ENCODE measurements at places on chromosomes 5 and 9. TPM values are rescaled to one million over a fixed set of nuclear protein-coding genes. Genes with fewer than 3 reads are reported as not detected.

GRCh38 chr9:98318834-98319478, 63.5 kb upstream of the TBC1D2 start:
- DNase-seq = no peak

DNA sequence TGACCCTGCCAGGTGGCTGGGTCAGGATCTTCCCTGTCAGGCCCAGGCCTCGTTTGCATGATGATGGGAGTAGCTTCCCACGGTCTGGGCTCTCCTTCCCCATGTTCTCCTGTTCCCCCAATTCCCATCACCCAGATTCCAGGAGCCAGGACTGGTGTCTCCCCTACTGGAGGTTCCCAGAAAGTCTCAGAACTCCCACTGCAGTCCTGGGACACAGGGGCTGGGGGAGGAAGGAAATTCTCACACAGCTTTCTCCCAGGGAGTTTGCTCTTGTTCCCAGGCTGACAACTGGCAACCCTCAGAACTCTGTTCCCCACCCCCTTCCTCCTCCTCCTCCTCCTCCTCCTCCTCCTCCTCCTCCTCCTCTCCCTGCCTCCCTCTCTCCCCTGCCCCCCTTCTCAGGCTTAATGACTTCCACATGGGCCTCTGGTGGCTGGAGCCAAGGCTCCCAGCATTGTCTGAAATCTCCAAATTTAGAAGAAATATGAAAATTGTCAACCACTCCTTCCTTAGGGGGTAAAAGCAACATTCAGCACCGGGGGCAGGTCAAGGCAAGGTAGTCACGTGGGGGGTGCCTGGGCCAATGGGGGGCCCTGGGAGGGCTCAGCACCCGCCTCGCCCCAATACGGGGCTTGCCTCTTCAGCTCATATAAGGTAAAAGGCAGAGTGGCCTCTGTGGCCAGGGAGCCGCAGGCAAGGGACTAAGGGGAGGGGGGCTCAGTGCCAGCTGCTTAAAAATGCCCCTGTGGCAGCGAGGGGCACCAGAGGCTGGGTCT, 27.3 kb upstream of the IL17B start:
- DNase-seq = no peak

DNA sequence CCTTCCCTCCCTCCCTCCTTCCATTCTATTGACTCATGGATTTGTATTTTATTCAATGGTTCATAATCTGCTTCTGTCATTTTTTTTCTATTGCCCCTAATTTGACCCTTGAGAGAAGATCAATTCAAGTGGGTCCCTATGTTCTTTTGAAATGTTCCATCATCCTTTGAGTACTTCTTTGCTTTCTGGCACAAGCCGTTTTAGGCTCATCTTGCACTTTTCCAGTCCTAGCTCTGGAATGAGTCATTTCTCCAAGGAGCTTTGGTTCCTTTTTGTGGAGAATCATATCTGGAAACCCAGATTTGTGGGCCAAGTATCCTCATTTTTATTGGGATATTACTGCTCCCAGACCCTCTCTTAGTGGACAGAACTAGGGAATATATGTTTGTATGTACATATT, 126.8 kb upstream of the PTPN3 start:
- no peak for DNase-seq

- no peak for DNase-seq
Observed at GRCh38 chr9:119986713-119987112, 593.3 kb downstream of the CDK5RAP2 start.

DNA sequence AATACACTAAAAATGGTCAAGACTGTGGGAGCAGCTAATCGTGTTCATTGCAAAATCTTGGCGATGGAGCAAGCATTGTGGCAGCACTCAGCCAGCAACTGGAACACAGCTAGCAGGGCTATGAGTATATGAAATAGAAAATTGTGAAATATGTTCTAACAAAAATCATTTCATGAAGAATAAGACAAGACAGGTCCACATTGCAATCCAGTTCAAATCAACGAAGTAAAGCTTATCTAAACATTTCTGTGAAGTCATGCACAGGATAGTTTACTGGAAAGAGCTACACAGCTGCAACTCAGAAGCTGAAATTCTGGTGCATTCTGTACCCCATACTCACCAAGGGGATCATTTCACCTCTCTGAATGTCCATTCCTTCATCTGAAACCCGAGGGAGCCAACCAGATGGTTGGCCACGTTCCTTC, 5.3 kb upstream of the NFIL3 start:
- no peak for DNase-seq

DNA sequence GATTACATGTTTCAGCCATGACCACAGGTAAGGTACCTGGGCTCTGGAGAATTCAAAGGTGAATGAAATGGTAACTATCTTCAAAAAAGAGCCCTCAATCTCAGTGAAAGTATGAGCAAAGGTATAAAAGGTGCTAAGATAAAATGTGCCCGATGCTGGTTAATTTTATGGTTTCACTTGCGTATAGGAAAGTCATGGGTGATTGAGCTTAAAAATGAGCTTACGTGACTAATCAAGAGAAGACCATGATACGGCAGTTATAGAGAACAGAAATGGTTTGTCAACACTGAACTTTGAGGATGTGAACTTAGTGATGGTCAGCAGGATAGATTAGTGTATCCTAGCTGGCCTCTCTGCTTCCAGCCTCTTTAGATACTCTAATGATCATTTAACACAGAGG, 320.1 kb downstream of the DEPDC1B start:
- DNase-seq = no peak

DNA sequence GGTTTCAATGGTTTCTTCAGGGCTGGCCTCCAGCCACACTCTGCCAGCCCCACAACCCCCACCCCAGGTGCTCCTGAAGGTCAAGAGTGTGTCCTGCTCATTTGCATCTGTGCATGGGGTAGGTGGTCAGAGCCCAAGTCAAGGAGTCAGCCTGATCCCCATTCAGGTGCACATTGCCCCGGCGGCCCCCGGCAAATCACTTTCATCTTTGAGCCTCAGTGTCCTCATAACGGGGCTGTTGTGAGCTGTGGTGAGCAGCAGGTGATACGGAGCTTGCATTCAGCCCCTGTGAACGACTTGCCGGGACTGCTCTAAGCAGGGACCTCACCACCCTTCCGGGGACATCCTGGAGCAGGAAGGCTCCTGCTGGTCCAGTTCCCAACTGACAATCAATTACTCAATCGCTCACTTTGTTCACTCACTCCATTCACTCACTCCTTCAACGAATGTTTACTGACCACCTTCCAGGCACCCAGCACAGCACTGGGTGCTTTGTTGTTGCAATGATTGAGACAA, 93.2 kb upstream of the CPEB4 start:
- DNase-seq = no peak

GRCh38 chr5:569358-569867, 42.7 kb upstream of the CEP72 start:
- no peak for DNase-seq

GRCh38 chr5:59177644-59178043, 594.8 kb downstream of the RAB3C start:
- DNase-seq = no peak

DNA sequence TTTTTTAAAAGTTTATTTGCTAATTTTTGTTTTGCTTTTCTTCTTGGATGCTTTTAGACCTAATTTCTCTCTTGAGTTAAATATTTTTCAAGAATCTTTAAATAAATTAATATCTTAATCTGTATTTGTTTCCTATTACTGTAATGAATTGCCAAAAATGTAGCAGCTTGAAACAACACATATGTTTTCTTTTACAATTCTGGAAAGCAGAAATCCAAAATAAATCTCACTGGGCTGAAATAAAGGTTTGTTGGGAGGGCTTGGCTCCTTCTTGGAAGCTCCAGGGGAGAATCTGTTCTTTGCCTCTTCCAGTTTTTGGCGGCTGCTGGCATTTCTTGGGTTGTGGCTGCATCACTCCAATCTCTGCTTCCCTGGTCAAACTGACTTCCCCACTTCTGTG, 658.1 kb upstream of the ARRDC3 start:
- no peak for DNase-seq

GRCh38 chr9:129553277-129553676, 67.6 kb downstream of the C9orf50 start:
- no peak for DNase-seq

DNA sequence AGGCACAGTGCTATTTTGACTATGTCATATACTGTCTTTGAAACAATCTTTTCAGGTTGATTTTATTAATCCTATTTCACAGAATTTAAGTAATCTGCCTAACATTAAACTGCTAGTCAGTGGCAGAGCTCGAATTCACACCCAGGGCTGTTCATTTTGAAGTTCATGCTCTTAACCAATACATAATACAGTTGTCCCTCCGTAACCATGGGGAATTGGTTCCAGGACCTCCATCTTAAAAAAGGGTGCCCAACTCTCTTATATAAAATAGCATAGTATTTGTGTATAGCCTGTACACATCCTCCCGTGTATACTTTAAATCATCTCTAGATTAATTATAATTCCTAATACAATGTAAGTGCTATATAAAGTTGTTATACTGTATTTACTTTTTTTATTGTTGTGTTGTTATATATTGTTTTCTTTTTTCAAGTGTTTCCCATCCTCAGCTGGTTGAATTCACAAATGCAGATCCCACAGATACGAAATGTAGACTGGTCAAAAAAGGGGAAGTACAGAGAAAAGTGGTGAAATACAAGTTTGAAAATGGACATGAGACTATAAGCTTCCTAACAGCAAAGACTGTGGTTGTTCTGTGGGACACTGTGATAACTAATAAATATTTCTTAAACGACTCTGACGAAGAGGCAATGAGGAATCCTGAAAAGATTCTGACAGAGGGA, 18.3 kb downstream of the RFX3 start:
- DNase-seq = no peak

DNA sequence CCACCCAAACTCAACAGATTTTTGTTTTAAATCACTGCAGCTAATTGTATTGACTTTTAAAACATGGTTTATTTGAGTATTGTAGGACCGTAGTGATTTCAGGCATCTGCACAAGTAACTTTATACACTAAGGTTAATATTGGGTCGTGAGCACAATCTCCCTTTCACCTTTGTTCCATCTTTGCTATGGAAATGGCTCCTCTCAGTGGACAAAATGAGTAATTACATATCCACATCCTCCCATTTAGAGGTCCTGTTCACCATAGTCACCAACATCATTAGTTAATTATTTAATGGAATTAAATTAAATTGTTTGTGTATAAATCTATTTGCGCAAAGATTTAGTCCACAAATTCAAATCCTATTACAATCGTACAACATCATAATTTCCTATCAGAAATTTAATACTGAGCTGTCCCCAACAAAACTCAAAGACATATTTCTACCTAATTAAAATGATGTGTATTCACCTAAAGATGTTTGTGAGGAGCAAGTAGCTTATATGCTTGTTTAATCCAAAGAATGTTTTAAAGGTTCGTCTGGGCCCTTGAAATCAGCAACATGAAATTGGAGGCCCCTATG, 173.0 kb upstream of the DAPK1 start:
- peak; percentile 60 for DNase-seq

- no peak for DNase-seq
Observed at GRCh38 chr5:37080697-37081096, 168.5 kb downstream of the CPLANE1 start.

DNA sequence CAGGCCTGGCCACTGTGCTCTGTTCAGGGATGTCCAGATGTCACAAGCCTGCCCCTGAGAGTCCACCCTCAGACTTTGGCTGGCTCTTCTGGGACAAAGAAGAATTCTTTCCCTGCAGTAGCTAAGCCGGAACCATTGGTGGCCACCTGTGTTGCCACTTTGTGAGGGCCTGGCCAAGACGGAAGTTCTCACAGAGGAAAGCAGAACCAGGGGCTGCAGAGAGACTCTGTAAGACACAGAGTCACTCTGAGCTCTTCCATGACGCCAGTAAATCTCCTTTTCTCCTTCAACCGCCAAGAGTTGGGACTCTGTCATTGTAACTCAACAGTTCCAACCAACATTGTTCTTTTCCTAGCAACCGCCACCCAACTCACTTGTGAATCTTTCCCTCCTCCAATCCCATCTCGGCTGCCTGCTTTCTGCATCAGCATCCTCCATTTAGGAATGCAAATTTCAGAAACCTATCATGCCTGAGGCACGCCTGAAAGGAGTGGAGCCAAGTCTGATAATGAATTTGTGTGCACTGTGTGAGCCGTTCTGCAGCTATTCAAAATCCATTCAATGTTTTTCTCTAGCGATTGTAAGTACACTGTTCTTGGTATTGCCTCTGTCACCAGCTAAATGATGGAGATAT, 37.8 kb upstream of the ATP6V1G1 start:
- DNase-seq = no peak

GRCh38 chr5:75368391-75368790, 31.4 kb downstream of the HMGCR start:
- no peak for DNase-seq

DNA sequence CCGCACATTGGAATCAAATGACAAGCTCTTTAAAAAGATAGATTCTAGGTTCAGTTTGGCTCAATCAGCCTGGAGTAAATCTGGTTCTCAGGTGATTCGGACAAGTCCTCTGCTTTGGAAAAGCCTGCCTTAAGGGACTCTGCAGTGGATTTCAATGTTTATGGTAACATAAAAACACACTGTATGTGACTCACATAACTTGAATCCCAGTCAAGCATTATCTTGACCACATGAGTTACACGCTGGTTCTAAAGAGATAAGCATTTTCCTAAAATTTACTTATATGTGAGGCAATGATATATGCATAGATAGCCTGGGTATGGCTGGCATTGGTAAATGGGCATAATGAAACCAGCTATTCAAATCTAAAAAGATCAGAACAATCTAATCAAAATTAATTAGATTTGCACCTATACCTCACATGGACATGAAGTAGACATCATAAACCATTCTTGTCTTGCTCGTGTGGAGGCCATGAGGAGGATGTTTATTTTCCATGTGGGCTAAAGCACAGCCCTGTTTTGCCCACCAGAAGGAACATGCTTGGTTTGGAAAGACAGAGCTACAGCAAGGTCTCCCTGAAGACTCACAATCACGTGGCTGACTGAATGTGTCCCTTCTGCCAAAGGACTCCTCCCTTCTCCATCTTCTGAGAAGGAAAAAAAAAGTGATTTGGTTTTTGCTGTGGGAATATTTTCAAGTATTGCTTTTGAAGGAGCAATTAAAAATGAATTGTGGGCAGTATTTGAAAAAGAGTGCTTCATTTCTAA, 351.7 kb downstream of the DIRAS2 start:
- no peak for DNase-seq

GRCh38 chr9:125601961-125602360, 105.0 kb downstream of the MAPKAP1 start:
- DNase-seq = no peak

DNA sequence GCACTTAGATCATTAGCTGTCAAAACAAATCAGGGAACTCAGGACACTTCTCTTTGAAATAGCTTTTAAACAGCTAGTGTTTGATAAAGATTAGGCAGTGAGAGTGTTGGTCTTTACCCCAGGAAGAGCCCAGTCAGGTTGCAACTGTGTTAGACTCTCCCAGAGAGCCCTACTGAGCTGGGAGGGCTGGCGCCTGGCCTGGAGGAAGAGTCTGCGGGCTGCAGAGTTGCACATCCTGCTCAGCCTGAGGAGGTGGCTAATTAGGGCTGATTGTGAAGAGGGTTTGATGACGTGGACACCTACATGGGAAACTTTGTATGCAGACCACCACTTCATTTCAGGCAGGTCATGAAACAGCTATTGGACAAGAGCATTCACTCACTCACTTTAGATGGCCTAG, 112.0 kb downstream of the TMEM174 start:
- no peak for DNase-seq

The CD74 gene
- polyA plus RNA-seq = 372 TPM

The WNT8A gene
- polyA plus RNA-seq = 0.19 TPM

The IFNK gene
- polyA plus RNA-seq = not detected

The SLC34A1 gene
- 315 TPM for polyA plus RNA-seq

The WASHC1 gene
- polyA plus RNA-seq = 24.2 TPM

The COMMD10 gene
- 52.7 TPM for polyA plus RNA-seq

The SLCO6A1 gene
- polyA plus RNA-seq = not detected
